ENCODE measurements at places on chromosomes 11 and 22. TPM values are rescaled to one million over a fixed set of nuclear protein-coding genes. Genes with fewer than 3 reads are reported as not detected.

DNA sequence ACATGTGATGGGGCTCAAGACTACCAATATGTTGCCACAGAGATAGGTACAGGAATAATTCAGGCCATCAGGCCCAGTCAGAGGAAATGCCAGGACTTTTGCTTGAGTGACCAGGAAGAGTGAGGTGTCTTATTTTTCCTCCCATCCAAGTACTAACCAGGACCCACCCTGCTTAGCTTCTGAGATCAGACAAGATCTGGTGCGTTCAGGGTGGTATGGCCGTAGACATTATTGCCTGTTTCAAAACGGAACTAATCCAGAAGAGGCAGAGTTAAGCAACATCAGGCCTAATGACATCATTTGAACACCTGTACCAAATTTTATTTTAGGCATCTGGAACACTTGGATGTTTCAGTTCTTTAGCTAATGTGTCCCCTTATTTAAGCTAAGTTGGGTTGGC is 205.5 kb upstream of the POU2AF2 start:
- H3K27ac ChIP-seq = no peak overlapping the region
- no peak for DNase-seq
- H3K27me3 ChIP-seq = no peaks in the 10 kb centered on the region
- no peaks in the 10 kb centered on the region for H3K36me3 ChIP-seq
- H3K4me3 ChIP-seq = no peak overlapping the region

DNA sequence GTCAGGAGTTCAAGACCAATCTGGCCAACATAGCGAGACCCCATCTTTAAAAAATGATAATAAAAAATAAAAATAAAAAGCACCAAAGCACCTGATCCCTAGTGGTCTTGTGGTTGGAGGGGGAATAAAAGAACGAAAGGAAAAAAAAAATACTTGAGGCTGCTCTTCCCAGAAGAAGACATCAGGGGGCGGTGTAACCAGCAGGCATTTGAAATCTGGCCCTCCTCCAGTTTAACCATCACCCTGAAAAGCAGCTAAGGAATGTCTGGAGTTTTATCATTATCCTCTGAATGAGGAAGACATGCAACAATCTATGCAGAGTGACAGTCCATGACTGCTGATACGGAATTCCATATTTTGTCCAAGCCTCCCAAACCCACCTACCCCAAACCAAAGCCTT is 5.6 kb upstream of the KCTD17 start:
- DNase-seq = no peak
- H3K27ac ChIP-seq = no peak overlapping the region
- H3K36me3 ChIP-seq = no peaks in the 10 kb centered on the region
- H3K4me1 ChIP-seq = no peaks in the 10 kb centered on the region
- H3K4me3 ChIP-seq = no peak overlapping the region
- no peaks in the 10 kb centered on the region for H3K27me3 ChIP-seq

Gene HTATIP2
- total RNA-seq = 25.6 TPM

Gene TSPAN18
- 36.9 TPM for total RNA-seq

DNA sequence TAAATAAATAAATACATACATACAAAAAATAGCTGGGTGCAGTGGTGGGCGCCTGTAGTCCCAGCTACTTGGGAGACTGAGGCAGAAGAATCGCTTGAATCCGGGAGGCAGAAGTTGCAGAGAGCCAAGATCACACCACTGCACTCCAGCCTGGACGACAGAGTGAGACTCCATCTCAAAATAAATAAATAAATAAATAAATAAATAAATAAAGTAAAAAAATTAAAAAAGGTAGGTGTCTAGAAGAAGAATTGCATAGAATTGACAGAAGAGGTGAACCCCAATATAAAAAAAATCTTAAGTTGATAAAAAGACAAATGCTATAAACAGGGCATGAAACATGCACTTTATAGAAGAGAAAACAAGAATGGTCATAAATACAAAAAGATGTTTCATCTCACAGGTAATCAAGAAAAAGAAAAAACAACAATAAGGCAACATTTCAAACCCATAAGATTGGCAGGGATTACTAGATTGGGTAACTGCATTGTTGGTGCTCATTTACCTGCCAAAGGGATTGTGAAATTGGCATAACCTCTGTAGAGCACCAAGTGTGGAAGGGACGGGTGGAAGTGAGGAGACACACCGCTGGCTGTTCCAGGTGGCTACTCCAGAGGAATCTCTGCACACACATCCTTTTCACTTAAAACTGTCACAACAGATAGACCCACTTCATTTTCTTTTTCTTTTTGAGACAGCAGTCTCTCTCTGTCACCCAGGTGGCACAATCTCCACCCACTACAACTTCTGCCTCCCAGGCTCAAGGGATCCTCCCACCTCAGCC is 44.7 kb downstream of the NF2 start:
- DNase-seq = no peak
- H3K27me3 ChIP-seq = no peaks in the 10 kb centered on the region
- no peak overlapping the region for H3K27ac ChIP-seq
- peaks cover 9% of the 10 kb centered on the region for H3K36me3 ChIP-seq

DNA sequence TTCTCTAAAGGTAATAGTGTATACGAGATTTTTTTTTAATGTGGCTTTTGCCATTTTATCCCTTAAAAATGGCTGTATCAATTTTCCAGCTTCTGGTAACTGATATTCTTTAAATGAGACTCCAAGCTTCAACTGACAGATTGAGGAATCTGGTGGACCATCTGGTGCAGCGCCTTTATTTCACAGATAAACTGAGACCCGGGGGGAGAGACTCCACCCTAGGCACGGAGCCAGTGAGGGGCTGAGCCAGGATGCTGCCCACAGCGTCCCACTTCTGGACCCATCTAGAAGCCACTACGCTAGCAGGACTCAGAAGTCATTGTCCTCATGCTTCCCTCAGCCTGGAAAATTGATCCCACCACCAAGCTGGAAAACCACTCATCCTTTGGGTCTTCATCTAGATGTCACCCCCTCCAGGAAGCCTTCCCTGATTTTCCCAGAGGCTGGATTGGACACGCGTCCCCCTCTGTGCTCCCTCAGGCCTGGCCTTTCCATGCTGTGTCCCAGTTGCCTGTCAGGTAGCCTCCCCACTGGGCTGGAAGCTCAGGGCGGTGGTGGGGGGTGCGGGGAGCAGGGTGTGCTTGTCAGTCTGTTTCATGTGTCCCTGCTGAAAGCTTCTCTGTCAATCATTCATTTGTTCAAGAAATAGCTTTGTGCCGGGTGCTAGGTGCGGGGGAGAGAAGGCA is 12.3 kb upstream of the CD5 start:
- H3K4me3 ChIP-seq = no peak overlapping the region
- DNase-seq = no peak
- no peaks in the 10 kb centered on the region for H3K36me3 ChIP-seq
- peaks cover 38% of the 10 kb centered on the region for H3K4me1 ChIP-seq
- H3K27me3 ChIP-seq = no peaks in the 10 kb centered on the region

DNA sequence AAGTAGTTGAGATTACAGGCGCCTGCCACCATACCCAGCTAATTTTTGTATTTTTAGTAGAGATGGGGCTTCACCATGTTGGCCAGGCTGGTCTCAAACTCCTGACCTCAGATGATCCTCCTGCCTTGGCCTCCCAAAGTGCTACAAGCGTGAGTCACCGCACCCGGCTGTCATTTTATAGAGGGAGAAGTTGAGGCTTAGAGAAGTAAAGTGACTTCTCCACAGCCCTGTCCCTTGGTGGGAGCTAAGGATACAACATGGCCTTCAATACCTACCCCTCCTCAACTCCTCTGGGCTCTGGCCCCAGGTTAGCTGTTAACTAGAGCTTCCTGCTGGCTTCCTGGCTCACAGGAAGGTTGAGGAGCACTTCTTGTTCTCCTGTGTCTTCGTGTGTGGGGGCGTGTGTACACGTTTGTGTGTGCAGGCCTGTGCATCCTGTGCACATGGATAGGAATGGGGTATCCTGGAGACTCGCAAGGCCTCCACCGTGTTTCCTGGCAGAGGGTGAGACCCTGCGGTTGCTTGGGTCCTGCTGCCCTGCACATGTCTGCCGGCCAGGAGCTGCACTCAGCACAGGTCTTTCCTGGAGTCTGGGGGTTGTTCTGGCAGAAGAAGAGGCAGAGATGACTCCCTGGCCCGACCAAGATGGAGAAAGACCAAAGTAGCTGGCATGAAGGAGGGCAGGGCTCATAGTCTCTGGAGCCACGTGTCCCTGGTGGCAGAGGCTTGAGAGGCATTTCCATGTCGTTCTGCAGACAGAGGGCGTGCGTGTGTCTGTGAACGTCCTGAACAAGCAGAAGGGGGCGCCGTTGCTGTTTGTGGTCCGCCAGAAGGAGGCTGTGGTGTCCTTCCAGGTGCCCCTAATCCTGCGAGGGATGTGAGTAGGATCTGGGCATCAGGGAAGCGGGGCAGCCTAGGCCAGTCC is 2.4 kb downstream of the SIDT2 start:
- no peak overlapping the region for H3K27ac ChIP-seq
- peaks cover 10% of the 10 kb centered on the region for H3K36me3 ChIP-seq
- no peaks in the 10 kb centered on the region for H3K27me3 ChIP-seq
- DNase-seq = peak; percentile 81
- H3K4me3 ChIP-seq = peak overlapping the region; percentile 0
- H3K4me1 ChIP-seq = peaks cover 27% of the 10 kb centered on the region

Gene PLAAT5
- total RNA-seq = 1.8 TPM
